ENCODE measurements at places on chromosomes 5 and 9. TPM values are rescaled to one million over a fixed set of nuclear protein-coding genes. Genes with fewer than 3 reads are reported as not detected.

DNA sequence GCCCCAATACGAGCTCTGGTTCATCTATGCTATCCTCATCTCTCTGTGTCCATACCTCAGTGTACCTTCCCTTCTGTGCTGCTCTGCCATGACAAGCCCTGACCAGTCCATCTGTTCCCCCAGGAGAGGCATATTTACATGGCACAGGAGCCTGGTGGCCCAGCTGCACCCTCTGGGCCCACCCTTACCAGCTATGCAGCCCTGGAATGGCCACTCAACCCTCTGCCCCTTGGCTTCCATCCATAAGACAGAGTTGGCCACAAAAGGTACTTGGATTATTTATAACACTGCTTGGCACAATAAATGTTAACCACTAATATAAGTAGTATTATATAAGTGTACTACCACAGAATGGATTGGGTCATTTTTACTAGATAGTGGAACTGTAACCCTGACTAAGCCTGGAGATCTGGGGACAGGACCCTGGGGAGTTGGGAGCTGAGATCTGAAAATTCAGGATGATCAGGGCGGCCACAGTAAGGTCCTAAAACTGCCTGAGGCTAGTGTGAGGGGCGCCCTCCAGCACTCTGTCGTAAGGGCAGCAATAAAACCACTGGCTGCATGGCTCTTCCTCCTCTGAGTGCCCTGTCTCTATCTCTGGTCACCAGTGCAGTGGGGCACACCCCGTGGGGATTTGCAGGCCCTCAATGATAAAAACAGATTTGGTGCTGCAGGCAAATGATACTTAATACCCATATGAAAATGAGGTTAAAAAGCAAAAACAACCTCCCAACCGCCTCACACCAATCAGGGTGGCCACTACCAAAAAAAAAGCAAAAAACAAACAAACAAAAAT, 65.8 kb downstream of the SEMA4D start:
- no peak for DNase-seq

- peak; percentile 76 for DNase-seq
These were observed 835 bp downstream of the MCIDAS start for GRCh38 chr5:55226027-55226933.

GRCh38 chr9:5983042-5983441, 32.4 kb downstream of the RANBP6 start:
- DNase-seq: no peak

DNA sequence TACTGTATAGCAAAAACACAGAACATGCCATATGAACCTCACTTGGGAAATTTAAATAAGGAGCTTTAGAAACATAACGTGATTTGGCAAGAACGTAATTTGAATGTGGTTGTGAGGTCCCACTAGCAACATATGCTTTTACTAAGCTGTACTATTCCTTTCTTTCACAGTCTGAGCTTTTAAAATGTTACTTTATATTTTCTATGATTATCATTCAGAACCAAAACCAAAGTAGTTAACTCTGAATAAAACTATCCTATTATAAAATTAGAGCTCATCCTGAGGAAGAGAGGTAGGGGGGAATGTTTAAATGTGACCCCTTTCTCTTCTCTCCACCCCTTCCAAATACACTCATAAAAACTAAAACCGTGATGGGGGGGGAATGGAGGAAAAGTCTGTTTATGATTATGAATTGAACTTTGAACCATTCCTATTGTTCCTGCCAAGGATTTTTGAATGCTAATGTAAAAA, 435.7 kb downstream of the NFIB start:
- no peak for DNase-seq

DNA sequence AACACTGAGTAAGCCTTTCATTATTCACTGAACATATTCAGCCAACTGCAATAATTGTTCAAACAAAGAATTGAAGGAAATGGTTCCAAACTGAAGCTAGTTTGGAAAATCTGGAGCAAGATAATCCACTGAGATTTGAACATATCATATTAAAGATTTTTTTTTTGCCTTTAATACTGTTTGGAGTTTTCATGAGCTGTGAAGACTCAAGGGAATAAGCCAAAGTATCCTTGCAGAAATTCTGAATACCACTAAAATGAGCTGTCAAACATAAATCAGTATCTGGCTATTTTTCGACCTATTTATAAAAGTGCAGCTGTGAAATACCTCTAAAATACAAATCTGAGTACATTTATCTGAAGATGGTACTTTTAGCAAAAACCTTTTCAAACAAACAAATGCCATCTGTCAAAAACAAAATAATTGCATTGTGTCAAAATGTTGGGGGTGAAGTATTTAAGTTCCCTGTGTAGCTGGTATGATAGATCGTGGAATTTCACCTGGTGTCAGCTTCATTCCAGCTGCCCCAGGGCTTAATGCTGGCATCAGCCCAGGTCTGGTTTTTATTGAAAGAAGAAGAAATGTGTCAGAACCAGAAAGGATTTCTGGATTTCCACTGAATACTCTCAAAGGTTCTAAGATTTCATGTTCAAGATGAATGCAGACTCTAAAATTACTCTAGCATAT, 149.0 kb upstream of the GRAMD2B start:
- no peak for DNase-seq

- no peak for DNase-seq
These were observed 183.1 kb downstream of the GAS1 start for GRCh38 chr9:86764221-86764624.

- no peak for DNase-seq
These were observed 124.0 kb upstream of the EFNA5 start for GRCh38 chr5:107794741-107795140.

GRCh38 chr9:104276709-104277245, 182.7 kb downstream of the SMC2 start:
- DNase-seq: no peak

SPARC gene
- 0.96 TPM for total RNA-seq

SPATA31E1 gene
- not detected for total RNA-seq

KCNN2 gene
- not detected for total RNA-seq
